Left lung (tissue), 14 donors: ENCODE measurements at places on chromosomes 5 and 9. TPM values are rescaled to one million over a fixed set of nuclear protein-coding genes. Genes with fewer than 3 reads are reported as not detected.

Gene RLN1
- 0.79 TPM for total RNA-seq

Gene NUTM2G
- not detected for total RNA-seq

Gene SQSTM1
- total RNA-seq: 505 TPM

Gene NDFIP1
- total RNA-seq: 76.5 TPM

Gene MCTP1
- 55.1 TPM for total RNA-seq

Gene CCDC69
- 66.4 TPM for total RNA-seq

DNA sequence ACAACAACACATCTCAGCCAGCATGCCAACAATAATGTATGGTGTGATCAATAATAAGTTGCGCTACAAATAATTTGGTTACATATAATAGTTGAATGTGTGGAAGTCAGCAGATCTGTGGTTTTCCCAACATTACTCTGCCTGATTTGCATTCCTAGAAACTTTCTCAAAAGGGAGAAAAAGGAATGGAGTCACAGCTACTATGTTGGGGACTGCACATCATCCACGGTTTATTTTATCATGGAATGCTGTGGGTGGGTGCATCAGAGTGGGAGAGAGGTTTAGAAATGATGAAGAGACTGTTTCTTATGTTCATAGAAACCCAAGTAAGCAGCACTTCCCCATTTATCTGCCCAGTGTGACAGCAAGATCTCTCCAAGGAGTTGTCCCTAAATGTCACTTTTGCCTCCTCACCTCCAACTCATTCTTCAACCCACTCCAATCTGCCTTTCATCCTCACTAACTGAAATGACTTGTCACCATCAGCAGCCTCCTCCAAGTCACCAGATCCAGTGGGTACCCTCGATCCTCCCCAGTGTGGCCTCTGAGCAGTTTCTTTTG lies 2.8 kb upstream of the SPOCK1 start:
- peaks cover 39% of the 10 kb centered on the region for H3K27me3 ChIP-seq
- no peak overlapping the region for H3K4me3 ChIP-seq
- H3K4me1 ChIP-seq: peaks cover 3% of the 10 kb centered on the region
- no peaks in the 10 kb centered on the region for H3K36me3 ChIP-seq
- DNase-seq: no peak

GRCh38 chr5:65474130-65474711 lies 7.5 kb downstream of the ADAMTS6 start:
- no peaks in the 10 kb centered on the region for H3K4me1 ChIP-seq
- no peak overlapping the region for H3K4me3 ChIP-seq
- no peak overlapping the region for H3K27ac ChIP-seq
- H3K36me3 ChIP-seq: no peaks in the 10 kb centered on the region
- H3K27me3 ChIP-seq: no peaks in the 10 kb centered on the region

- no peaks in the 10 kb centered on the region for H3K27me3 ChIP-seq
- no peak for DNase-seq
- peaks cover 7% of the 10 kb centered on the region for H3K4me1 ChIP-seq
- H3K36me3 ChIP-seq: peaks cover 32% of the 10 kb centered on the region
Observed at GRCh38 chr5:37723162-37723961, 116.5 kb downstream of the GDNF start.

DNA sequence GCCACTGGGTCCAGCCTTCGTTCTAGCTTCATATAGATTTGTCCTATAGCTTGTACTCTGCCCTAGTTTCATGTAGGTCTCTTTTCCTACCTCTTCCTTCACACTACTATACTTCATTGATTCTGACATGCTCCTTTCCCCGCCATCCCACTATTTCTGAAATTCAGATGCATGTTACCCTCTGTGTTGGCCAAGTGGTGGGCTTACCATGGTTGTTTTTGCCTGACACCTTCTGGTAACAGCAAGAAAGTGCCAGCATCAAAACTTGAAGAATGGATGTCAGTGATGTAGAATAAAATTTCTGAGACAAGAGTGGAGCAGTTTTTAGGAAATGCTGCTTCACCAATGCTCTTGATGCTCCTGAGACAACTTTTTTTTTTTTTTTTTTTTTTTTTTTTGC lies 19.5 kb upstream of the SERINC5 start:
- H3K27me3 ChIP-seq: no peaks in the 10 kb centered on the region
- no peaks in the 10 kb centered on the region for H3K4me1 ChIP-seq
- DNase-seq: peak; percentile 22
- H3K4me3 ChIP-seq: no peak overlapping the region
- no peaks in the 10 kb centered on the region for H3K36me3 ChIP-seq

GRCh38 chr9:81980568-81980967 lies 8.0 kb upstream of the SPATA31D1 start:
- no peak overlapping the region for H3K4me3 ChIP-seq
- H3K27me3 ChIP-seq: no peaks in the 10 kb centered on the region
- no peaks in the 10 kb centered on the region for H3K4me1 ChIP-seq
- DNase-seq: no peak

- H3K4me1 ChIP-seq: no peaks in the 10 kb centered on the region
- no peak overlapping the region for H3K4me3 ChIP-seq
- H3K27me3 ChIP-seq: no peaks in the 10 kb centered on the region
- no peak for DNase-seq
Observed at GRCh38 chr5:154984946-154985516, 28.5 kb upstream of the KIF4B start.
